ENCODE measurements at places on chromosomes 5 and 9.
A peak's percentile ranks its signal among the peaks of the same experiment; 100 is the strongest.

DNA sequence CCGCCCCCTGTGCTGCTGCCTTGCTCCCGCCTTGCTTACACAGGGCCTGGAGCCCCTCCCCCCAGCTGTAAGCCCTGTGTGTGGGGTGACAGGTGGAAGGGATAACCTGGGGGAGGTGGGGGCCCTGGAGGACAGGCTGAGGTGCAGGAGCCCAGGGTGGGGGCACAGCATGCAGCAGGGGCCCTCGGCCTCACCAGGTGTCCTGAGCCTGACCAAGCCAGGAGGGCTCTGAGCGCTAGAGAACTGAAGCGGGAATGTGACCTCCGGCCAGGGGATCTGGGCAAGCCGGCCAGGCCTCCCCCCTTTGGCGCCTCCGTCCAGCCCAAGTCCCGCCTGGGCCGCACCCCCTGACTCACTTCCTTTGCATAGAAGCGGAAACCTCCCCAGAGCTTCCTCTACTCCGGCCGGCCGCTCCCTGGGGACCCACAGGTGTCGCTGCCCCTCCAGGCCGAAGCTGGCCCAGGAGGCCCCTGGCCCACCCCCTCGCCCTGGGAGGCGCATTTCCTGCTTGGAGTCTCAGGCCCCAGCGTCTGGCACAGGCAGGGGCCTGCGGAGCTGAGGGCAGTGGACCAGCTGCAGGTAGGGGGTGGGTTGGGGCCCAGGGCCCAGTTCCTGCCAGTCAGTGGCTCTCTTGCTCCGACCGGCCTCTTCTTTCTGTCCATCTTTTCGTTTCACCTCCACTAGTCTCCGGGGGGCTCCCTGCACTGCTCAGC, at the start of gene TOR4A:
Gene TOR4A, plus strand, starts transcription at position 398 of the 713 bp plus-strand sequence. CDS start 964 bp downstream, outside the sequence.
- peak; percentile 85 for DNase-seq

GRCh38 chr9:23783509-23783908, 42.5 kb downstream of the ELAVL2 start:
- DNase-seq: no peak

DNA sequence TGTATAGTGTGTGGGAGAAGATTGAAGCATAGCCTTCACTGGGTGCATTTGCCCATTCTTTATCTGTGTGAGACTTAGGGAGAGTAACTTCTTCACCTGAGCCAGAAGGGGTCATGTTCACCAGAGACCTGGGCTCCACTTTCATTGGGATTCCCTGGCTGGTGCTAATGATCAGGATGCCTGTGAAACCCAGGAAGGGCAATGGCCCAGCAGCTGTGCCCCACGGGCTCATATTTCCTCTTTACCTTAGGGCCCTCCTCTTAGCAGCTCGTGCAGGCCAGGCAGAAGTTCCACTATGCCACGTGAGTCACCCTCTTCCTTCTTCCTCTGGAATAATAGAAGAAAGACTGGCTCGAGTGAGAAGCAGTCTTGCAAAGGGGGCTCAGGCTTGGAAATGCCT, 5.0 kb downstream of the PPARGC1B start:
- DNase-seq: no peak

GRCh38 chr5:39521098-39521860, 96.5 kb upstream of the DAB2 start:
- no peak for DNase-seq

DNA sequence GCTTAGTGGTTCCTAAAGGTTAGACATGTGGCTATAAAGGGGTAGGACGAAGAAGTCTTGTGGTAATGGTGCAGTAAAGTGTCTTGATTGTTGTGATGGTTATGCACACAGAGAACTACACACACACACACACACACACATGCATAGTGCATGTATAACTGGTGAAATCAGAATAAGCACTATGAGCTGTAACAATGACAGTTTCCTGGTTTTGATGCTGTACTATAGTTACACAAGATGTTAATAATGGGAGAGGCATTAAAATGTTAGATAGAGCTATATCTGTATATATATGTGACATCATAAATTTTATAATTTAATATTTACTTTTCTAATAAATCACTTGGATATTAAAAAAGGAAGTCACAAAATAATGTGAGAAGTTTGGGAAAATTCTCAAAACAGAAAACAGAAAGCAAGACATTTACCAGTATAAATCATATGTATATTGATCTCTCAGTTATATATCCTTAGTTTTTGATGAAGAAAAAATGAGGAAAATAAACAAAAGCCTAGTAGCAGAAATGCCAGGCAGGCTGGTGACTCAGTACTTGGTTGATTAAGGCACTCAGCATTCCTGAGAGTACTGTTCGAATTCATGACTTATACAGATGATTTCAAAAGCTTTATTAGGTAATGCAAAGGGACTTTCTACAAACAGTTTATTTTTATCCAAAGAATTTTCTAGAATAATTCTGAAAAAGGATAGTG, 350.5 kb upstream of the DAB2 start:
- no peak for DNase-seq

- no peak for DNase-seq
Observed at GRCh38 chr9:131290036-131290766, 678 bp downstream of the PLPP7 start.

- peak; percentile 10 for DNase-seq
Observed at GRCh38 chr9:93300585-93301081, 116.7 kb downstream of the WNK2 start.

- no peak for DNase-seq
Observed at GRCh38 chr9:96408409-96409280, 9.5 kb downstream of the ZNF367 start.

- peak; percentile 67 for DNase-seq
Observed at GRCh38 chr5:75510417-75510835, 1.0 kb downstream of the CERT1 start.

- DNase-seq: no peak
Observed at GRCh38 chr5:92805446-92805845, 775.6 kb downstream of the NR2F1-AS1 start.

DNA sequence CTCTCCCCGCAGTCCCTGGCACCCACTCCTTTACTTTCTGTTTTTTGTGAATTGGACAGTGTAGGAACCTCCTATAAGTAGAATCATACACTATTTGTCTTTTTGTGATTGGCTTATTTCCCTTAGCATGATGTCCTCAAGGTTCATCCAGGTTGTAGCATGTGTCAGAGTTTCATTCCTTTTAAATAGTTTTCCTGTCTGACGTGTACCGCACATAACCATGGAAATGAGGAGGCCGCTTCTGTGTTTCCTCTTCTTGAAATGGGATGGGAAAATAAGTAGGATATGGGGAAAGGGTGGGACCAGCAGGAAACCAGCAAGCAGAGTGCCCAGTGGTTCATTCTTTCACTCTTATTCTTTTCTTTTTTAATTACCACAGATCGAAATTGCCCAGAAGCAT, 72.6 kb upstream of the ENTREP1 start:
- no peak for DNase-seq

DNA sequence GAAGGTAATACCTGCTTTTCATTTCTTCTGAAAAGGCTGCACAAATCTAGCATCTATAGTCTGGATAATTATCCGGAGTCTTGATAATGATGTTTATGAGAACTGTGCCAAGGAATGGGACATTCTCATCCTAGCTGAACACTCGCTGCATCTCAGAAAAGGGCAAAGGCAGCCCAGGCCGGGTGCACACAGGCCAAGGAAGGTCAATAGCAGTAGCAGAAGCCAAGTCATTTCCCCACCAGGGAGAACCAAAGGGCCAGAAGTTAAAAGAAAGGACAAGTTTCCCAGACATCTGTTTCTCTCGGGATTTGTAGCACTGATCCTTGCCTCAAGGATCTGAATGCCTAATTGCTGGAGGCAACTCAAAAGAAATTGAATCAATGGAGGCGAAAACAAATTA, 66.1 kb upstream of the ANKRD55 start:
- DNase-seq: no peak

- no peak for DNase-seq
Observed at GRCh38 chr5:111733571-111733970, 23.4 kb downstream of the NREP start.

DNA sequence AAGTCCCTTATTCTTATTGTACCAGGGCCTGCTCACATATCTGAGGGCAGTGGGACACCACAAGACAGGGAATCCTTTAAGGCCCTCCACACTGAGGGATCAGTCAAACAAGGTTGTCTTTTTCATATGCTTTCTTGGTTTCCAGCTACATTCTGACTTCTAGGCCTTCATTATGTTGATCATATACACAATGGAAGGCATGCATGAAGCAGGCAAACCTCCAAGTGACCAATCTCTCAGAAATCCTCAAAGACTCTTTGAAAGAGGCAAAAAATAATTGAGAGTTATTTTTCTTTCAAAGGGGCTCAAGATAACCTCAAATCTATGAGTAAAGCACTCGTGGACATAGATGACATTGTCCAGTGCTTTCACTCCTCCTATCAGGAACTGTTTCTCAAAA, 1195.9 kb upstream of the ACO1 start:
- DNase-seq: no peak

- no peak for DNase-seq
Observed at GRCh38 chr9:80957801-80958200, 731.5 kb downstream of the TLE1 start.

DNA sequence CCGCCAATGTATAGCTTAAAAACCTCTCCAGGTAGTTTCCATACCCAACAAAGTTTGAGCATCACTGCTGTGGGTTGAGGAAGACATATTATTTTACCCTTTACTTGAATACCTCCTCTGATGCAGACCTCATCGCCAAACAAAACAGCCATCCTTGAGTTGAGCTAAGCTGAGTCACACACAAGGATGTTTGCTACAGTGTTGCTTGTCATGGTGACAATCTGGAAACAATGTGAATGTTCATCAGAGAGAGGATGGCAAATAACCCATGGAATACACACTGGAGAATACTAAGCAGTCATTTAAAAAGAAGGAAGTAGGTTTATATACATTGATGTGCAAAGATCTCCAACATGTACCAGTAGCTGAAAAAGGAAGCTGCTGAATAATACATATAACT, 41.1 kb upstream of the TCF7 start:
- no peak for DNase-seq

- DNase-seq: no peak
Observed at GRCh38 chr9:136232969-136233368, 12.6 kb downstream of the QSOX2 start.

GRCh38 chr5:98308960-98309359, 464.5 kb upstream of the RGMB start:
- DNase-seq: no peak

- no peak for DNase-seq
Observed at GRCh38 chr5:118590806-118591205, 397.5 kb downstream of the DTWD2 start.

DNA sequence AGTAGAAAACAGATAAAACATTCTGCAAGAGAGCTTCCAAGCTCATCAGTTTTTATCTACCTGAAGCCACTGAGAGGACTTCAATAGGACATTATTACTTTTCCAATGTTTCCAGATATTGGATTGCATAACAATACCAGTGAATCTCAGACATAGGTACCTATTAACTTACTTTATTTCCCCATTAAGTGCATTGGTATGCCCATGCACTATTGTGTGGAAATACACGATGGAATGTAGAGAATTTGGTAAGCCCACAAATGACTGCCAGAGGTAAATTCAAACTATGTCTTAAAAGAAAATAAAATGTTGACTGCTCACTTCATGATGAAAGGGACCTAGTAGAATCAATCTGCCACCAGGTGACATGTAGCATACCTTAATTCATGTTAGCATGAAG, 48.1 kb upstream of the PRR16 start:
- DNase-seq: no peak

DNA sequence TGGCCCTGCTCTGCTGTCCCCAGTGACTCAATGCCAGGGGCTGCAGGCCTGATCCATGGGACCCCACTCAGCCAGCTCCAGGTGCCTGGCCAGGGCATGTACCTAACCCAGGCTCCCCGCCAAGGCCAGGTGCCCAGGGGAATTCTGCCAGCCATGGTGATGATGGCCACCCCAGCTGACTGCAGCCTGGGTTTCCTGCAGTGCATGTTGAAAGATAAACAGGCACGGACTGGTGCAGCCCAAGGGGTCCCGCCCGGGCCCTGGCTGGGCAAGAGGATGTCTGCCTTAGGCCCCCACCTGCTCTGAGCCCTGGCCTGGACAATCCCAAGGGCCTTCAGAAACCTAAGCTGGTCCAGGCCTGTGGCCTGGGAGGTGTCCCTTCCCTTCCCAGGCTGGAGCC, 1.2 kb downstream of the ABCA2 start:
- no peak for DNase-seq

DNA sequence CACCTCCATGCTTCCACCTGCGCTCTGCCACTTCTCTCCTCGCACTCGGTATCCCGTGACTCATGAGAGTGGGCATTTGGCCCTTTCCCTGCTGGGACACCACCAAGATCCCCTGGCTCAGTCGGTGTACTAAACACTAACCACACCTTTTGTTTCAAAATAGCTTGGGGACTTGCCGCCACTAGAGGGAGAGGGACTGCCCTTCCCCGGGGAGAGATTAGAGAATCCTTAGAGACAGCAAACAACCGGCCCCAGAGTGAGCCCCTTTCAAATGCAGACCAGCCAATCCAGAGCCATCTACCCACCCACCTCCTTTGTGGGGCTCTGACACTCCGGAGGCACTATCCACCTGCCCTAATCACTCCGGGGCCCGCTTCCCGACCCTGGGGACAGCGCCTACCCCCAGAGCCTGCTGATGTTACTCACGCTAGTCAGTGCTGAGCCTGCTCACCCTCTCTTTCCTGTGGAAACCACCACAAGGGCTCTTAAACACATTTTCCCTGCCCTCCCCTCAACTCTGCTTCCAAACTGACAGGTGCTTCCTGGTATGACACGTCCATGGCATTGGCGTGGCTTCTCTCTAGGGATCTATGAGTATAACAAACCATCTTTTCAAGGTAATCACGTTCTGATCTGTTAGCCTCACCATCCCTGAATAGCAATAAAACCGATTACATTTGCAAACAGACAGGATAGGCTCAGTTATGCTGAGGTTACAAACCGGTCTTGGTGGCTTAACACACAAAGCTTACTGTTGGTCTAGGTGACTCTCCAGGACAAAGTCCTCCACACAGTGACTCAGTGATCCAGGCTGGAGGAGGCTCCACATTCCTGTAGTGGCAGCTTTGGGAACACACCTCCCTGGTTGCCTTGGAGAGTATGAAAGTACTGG, 180.1 kb upstream of the MVB12B start:
- peak; percentile 26 for DNase-seq

- no peak for DNase-seq
Observed at GRCh38 chr5:136037001-136037705, 8.4 kb downstream of the TGFBI start.

GRCh38 chr9:136757328-136757727, 715 bp downstream of the LCN8 start:
- no peak for DNase-seq

DNA sequence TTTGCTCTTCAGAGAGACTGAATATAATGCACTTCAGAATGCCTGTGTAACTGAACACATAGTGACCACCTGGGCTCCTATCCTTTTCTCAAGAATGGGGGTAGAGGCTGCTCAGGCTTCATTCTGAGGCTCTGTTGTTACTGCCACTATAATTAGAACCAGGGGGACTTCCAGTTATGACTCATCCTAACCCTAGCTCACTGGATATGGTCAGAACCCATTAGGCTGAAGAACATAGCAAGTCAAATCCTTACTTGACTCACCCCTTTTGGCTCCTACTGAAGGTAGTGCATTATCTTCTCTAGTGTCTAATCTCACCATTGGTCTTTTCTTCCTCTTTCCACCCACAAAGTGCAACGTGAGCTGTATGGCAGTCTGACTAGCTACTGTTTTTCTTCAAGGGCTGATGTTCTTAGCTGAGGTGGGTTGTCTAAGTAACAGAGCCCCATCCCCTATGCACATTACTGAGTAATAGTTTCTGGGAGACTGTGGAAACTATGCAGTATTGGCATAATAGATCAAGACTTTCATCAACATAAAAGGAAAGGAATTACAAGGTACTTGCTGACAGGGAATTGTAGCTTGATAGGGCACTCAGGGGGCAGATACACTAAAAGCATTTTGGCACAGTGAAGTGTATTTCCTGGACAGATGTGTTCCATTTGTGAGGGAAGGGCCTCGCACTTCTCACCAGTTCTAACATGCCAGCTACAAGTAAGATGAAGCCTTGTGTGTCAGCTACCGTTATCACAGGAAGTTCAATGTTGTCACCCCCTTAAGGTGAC, 431.0 kb upstream of the MEF2C start:
- DNase-seq: no peak
